CD8-positive, alpha-beta T cell (primary cell): ENCODE measurements at places on chromosomes 13 and 19.

GRCh38 chr19:55116859-55117662 is at the start of gene PPP1R12C:
PPP1R12C (minus strand) TSS chr19:55117637; CDS start chr19:55117543, 94 bp downstream.
- DNase-seq, result no peak

- DNase-seq, result no peak
Measured at GRCh38 chr13:110201114-110201513, 105.8 kb downstream of the COL4A1 start.

DNA sequence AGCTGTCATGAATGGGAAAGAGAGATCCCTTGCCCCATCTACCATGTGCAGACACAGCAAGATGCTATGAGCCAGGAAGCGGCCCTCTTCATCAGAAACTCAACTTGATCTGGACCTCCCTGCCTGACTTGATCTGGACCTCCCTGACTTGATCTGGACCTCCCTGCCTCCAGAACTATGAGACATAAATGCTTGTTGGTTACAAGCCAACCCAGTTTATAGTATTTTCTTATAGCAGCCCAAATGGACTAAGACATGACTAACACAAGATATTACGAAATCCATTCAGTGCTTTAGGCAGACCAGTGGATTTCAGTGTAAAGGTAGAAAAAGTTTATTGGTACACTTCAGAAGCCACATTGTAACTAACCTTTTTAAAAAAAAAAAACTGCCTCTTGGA is 15.6 kb downstream of the PCID2 start:
- DNase-seq, result no peak

GRCh38 chr13:19960653-19960976 is 2.1 kb downstream of the ZMYM2 start:
- DNase-seq, result no peak

- no peak for DNase-seq
Measured at GRCh38 chr19:58279042-58279924, 528 bp downstream of the ZNF8 start.

- no peak for DNase-seq
Measured at GRCh38 chr13:44032802-44033201, 153.1 kb downstream of the LACC1 start.
